ENCODE measurements at places on chromosomes 16 and 17. TPM values are rescaled to one million over a fixed set of nuclear protein-coding genes. Genes with fewer than 3 reads are reported as not detected.

C17orf100 gene
- total RNA-seq, result 0.39 TPM

MPHOSPH6 gene
- 25.0 TPM for total RNA-seq

CD68 gene
- 53.0 TPM for total RNA-seq

CCDC92B gene
- total RNA-seq, result under 0.01 TPM

CES2 gene
- total RNA-seq, result 34.2 TPM

TEX14 gene
- 0.73 TPM for total RNA-seq

LRRC37A3 gene
- total RNA-seq, result 8.4 TPM

TBC1D3 gene
- total RNA-seq, result not detected

MMP15 gene
- total RNA-seq, result 2.7 TPM

REXO5 gene
- total RNA-seq, result 8.8 TPM

PRR29 gene
- 0.73 TPM for total RNA-seq

SOX8 gene
- 0.78 TPM for total RNA-seq

RBFOX1 gene
- not detected for total RNA-seq

ASB16 gene
- under 0.01 TPM for total RNA-seq

PDE6G gene
- not detected for total RNA-seq

ZNF385C gene
- total RNA-seq, result not detected

ASIC2 gene
- total RNA-seq, result not detected
